Colonic mucosa (tissue), 4 donors: ENCODE measurements at places on chromosomes 12 and 14. TPM values are rescaled to one million over a fixed set of nuclear protein-coding genes. Genes with fewer than 3 reads are reported as not detected.

The RAD51B gene
- total RNA-seq: 12.7 TPM

The BICD1 gene
- 4.2 TPM for total RNA-seq

The GLRX5 gene
- 51.9 TPM for total RNA-seq

The COCH gene
- total RNA-seq: 2.4 TPM

The C1RL gene
- 39.5 TPM for total RNA-seq

DNA sequence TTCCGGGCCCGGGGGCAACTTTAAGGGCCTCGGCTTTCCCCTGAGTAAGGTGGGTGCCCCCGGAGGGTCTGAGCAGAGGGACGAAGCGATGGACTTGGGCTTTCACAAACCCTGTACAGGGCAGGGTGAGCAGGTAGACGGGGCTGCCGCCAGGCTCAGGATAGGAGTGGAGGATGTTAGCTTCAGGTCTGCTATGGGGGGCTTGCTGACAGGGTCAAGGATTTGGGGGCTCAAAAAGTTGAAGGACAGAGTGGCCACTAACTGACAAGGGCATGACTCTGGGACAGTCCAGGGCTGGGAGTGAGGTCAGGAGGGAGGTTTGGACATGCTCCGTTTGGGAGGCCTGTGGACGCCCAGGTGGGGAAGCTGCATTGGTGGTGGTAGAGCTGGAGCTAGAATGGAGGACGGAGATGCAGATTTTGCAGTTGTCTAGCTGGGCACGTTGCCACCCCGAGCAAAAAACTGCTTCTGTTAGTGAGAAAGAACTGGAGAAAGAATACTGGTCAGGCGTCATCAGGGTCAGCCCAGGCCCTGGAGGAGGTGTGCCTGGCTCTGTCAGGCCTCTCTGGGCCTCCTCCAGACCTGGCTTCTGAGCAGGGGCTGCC is 113.3 kb downstream of the ADGRD1 start:
- H3K27me3 ChIP-seq: no peaks in the 10 kb centered on the region
- H3K4me3 ChIP-seq: no peak overlapping the region
- H3K27ac ChIP-seq: no peak overlapping the region

- H3K4me3 ChIP-seq: no peak overlapping the region
- H3K4me1 ChIP-seq: no peaks in the 10 kb centered on the region
- H3K27me3 ChIP-seq: no peaks in the 10 kb centered on the region
Observed at GRCh38 chr12:56897844-56898361, 36.3 kb downstream of the SDR9C7 start.

DNA sequence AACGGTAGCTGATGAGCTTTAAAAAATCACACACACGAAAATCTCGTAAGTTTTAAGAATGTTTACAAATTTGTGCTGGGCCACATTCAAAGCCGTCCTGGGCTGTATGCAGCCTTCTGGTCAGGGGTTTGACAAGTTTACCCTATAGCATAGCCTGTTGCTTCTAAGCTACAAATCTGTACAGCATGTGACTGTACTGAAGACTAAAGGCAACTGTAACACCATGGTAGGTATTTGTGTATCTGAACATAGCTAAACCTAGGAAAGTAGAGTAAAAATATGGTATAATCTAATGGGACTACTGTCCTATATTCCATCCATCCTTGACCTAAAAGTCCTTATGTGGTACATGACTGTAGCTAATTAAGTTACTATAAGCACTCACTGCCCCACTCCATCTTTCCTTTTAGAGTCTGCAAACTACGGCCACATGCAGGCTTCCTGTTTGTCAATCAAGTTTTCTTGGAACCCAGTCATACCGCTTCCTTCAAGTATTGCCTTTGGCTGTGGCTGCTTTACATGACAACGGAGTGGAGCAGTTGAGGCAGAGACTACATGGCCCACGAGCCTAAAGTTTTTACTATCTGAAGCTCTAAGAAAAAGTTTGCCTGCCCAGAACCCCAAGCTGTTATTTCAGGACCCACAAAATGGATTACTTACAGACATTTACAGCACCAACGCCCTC is 18.5 kb downstream of the KRT7 start:
- H3K27me3 ChIP-seq: no peaks in the 10 kb centered on the region
- no peaks in the 10 kb centered on the region for H3K36me3 ChIP-seq
- peaks cover 5% of the 10 kb centered on the region for H3K4me1 ChIP-seq
- no peak for DNase-seq
- H3K4me3 ChIP-seq: no peak overlapping the region

GRCh38 chr12:127538316-127538715 is 728.7 kb upstream of the TMEM132C start:
- no peaks in the 10 kb centered on the region for H3K4me1 ChIP-seq
- H3K36me3 ChIP-seq: no peaks in the 10 kb centered on the region
- no peak for DNase-seq
- H3K27me3 ChIP-seq: no peaks in the 10 kb centered on the region

DNA sequence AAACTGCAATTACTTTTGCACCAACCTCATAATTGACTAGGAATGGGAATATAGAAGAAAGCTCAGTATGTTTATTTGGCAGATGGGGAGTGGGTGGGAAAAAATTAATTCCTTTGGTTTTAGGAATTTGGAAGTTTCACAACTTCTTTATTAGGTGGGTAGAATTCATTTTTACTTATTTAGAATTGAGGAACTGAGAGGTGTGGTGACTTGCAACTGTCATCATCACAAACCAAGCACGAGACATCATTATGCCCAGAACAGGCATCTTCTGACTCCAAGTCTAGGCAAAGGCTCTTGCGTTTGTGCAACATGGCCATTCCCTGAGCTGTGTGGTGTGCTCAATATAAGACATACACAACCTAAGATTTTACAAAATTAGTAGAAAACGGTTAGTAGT is 380.0 kb downstream of the ATP23 start:
- H3K4me3 ChIP-seq: no peak overlapping the region
- no peaks in the 10 kb centered on the region for H3K36me3 ChIP-seq
- H3K4me1 ChIP-seq: no peaks in the 10 kb centered on the region
- no peak overlapping the region for H3K27ac ChIP-seq
- no peak for DNase-seq
- H3K27me3 ChIP-seq: no peaks in the 10 kb centered on the region

- H3K36me3 ChIP-seq: no peaks in the 10 kb centered on the region
- no peak for DNase-seq
- H3K27ac ChIP-seq: peak overlapping the region; percentile 90
- no peaks in the 10 kb centered on the region for H3K27me3 ChIP-seq
- H3K4me3 ChIP-seq: peak overlapping the region; percentile 75
Observed at GRCh38 chr12:71840231-71840847, 780 bp downstream of the TBC1D15 start.

DNA sequence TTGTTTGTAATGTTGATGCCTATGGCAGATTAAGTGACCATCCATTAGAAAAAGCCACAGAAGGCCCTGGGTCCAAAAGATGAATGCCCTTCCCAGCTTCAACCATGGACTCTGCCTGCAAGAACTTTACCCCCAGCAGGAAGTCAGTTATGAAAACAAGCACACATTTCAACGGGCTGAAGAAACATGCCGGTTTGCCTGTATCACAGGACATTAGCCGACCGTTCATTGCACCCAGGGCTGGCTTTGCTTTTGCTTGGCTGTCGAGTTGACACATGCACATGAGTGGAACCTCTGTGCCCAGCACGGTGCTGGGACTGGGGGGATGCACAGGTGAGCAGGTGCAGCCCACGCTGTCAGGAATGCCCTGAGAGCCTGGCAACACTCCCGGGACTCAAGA is 1087.0 kb downstream of the BCL11B start:
- no peaks in the 10 kb centered on the region for H3K27me3 ChIP-seq
- H3K4me1 ChIP-seq: no peaks in the 10 kb centered on the region
- H3K27ac ChIP-seq: no peak overlapping the region
- no peak overlapping the region for H3K4me3 ChIP-seq

DNA sequence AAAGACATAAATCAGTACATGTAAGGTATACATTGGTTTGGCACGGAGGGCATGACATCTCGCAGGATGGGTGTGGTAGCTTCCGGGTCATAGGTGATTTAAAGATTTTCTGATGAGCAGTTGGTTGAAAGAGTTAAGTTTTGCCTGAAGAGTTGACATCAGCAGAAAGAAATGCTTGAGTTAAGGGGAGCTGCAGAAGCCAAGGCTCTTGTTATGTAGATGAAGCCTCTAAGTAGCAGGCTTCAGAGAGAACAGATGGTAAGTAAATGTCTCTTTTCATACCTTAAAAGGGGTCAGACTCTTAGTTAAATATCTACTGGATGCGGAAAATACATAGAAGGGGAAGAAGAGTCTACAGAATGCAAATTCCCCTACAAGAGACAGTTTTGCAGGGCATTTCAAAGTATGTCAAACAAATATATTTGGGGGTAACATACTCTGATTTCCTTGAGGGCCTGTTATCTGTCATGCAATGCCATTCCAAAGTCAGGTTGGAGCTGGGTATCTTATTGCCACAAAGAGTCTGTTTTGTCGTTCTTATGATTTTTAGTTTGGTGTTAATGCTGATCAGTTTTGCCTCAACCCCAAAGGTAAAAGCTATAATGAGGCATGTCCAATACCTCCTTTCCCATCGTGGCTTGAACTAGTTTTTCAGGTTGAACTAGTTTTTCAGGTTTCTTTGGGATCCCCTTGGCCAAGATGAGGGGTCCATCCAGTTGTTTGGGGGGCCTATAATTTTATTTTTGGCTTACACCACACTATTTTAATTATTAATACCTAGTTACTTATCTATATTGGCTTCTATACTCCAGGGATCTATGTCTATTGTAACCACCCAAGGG is 67.0 kb downstream of the PTHLH start:
- H3K4me1 ChIP-seq: no peaks in the 10 kb centered on the region
- no peaks in the 10 kb centered on the region for H3K36me3 ChIP-seq
- H3K27ac ChIP-seq: no peak overlapping the region
- no peaks in the 10 kb centered on the region for H3K27me3 ChIP-seq
- H3K4me3 ChIP-seq: no peak overlapping the region

DNA sequence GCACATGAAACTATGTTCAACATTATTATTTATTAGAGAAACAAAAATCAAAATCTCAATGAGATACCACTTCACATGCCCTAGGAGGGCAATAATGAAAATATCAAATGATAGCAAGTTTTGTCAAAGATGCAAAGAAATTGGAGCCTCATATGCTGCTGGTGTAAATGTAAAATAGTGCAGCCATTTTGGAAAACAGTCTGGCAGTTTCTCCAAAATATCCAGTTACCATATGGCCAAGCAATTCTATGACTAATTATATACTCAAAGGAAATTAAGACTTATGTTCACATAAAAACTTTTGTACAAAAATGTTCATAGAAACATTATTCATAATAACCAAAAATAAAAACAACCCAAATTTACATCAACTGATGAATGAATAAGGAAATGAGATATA is 313.6 kb upstream of the LMO3 start:
- H3K4me3 ChIP-seq: no peak overlapping the region
- no peaks in the 10 kb centered on the region for H3K4me1 ChIP-seq
- no peaks in the 10 kb centered on the region for H3K36me3 ChIP-seq

DNA sequence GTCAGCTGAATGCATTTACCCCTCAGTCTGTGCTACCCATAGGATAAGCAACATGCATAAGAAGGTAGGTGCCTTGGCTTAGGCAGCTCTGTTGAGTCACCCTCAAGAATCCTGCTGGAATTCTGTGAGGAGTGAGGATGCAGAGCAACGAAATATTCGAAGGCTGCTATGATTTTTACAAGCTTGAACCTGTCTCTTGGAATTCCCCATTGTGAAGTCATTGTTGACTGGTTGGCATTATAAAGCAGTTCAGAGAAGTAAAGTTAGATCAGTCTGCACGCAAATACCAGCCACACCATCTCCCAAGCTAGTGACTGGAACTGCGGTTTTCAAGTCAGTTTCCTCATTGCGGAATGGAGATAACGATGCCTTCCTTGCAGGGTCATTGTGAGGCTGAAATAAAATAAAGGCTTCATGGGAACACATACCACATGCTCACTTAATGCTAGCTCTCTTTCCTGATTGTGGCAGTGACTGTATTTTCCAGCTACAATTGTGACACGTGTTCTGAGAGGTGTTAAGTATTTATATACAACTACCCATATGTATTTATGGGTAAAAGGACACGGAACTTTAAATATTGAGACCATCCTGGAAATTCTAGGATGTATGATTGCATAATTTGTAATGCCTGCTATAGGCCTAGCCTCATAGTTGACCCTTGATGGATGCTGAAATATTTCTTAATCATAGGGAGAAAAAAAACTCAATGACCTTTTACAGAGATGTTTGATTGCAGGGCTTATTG is 96.7 kb downstream of the ETV6 start:
- DNase-seq: no peak
- H3K36me3 ChIP-seq: no peaks in the 10 kb centered on the region
- H3K27ac ChIP-seq: peak overlapping the region; percentile 26
- H3K4me1 ChIP-seq: peaks cover 13% of the 10 kb centered on the region
- H3K27me3 ChIP-seq: no peaks in the 10 kb centered on the region
- H3K4me3 ChIP-seq: no peak overlapping the region

DNA sequence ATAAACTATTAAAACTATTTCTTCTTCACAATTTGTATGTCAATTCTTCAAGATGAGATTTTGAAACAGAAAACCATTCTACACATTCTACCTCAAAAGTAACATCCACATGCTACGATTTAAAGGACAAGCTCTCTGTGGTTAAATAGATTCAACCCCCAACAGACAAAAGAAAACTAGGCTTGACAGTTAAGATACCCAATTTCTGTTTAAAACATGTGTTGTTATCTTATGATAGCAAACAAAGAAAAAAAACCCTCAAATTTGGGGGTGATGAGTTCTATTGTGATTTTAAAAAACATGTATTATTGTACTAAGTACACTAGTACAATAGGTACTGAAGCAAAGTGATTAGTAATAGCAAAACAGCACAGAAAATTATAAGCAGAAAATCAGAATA is 33.8 kb downstream of the ATF7 start:
- H3K27me3 ChIP-seq: no peaks in the 10 kb centered on the region
- H3K36me3 ChIP-seq: no peaks in the 10 kb centered on the region
- DNase-seq: no peak
- H3K27ac ChIP-seq: peak overlapping the region; percentile 60
- H3K4me1 ChIP-seq: peaks cover 10% of the 10 kb centered on the region

DNA sequence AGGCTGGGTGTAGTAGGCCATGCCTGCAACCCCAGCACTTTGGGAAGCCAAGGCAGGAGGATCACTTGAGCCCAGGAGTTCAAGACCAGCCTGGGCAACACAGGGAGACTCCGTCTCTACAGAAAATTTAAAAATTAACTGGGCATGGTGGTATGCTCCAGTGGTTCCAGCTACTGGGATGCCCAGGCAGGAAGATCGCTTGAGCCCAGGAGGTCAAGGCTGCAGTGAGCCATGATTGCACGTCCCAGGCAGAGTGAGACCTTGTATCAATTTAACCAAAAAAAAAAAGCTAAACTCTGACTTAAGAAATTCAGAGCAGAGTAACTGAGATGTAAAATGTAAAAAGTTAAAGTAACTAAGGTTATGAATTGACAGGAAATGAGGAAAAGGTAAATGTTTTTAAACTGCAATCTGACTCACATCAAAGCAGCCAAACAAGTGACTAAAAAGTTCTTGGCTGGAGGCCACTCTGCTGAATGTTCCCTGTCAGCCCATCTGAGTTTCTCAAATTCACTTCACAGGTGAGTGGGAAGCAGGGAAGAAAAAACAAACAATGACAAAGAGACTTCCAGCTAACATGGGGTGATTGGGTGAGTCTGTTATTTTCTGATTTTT is 21.3 kb downstream of the PRKD1 start:
- no peaks in the 10 kb centered on the region for H3K36me3 ChIP-seq
- DNase-seq: no peak
- no peak overlapping the region for H3K27ac ChIP-seq
- H3K4me1 ChIP-seq: no peaks in the 10 kb centered on the region

- no peak overlapping the region for H3K4me3 ChIP-seq
- DNase-seq: no peak
- no peaks in the 10 kb centered on the region for H3K4me1 ChIP-seq
- no peaks in the 10 kb centered on the region for H3K36me3 ChIP-seq
- no peak overlapping the region for H3K27ac ChIP-seq
- H3K27me3 ChIP-seq: no peaks in the 10 kb centered on the region
Observed at GRCh38 chr12:122999196-122999946, 18.9 kb downstream of the ARL6IP4 start.
